Activated naive CD4-positive, alpha-beta T cell (primary cell): ENCODE measurements at places on chromosomes 6 and 20.

DNA sequence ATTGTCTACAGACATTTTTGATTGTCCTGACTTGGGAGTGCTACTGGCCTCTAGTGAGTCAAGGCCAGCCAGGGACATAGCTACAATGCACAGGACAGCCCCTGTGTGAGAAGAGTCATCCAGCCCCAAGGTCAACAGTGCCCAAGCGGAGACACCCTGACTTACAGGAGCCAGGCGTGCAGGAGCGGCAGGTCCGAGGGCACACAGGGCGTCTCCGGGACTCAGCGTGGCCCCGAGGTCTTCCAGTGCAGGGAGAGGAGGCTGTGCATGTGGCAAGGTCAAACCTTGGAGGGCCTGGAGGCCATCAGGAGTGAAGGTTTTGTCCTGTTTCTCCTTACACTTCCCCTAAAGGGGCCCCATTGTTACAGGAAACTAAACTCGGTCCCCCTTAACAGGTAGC is 41.3 kb upstream of the QKI start:
- no peak for DNase-seq

GRCh38 chr20:33338467-33339258 is 55.6 kb downstream of the BPIFB1 start:
- DNase-seq: no peak

GRCh38 chr6:27986928-27987725 is 30.1 kb downstream of the OR2B6 start:
- no peak for DNase-seq

GRCh38 chr6:71250099-71250602 is 38.5 kb upstream of the OGFRL1 start:
- DNase-seq: no peak

DNA sequence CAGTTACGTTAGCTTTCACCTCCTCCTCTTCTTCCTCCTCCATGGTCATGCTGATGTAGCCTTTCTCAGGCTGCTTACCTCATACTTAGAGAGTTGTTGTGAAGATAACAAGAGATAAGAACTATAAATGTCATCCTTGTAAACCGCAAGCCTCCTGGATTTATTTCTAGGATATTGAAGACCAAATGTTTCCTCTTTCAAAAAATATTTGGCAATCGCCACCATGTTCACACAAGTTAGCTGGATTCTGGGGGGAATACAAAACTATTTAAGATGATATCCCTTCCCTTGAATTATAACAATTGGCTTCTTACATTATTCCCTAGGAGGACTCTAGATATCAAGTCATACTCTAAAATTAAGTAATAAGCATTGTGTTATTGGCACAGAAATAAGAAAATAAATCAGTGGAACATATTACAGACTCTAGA is 99.8 kb upstream of the PLEKHG1 start:
- no peak for DNase-seq

- no peak for DNase-seq
Observed at GRCh38 chr20:48523191-48523995, 304.4 kb downstream of the PREX1 start.

GRCh38 chr20:40493549-40493948 is 195.5 kb downstream of the MAFB start:
- DNase-seq: no peak

GRCh38 chr6:72783035-72783434 is 161.2 kb downstream of the KCNQ5 start:
- no peak for DNase-seq

DNA sequence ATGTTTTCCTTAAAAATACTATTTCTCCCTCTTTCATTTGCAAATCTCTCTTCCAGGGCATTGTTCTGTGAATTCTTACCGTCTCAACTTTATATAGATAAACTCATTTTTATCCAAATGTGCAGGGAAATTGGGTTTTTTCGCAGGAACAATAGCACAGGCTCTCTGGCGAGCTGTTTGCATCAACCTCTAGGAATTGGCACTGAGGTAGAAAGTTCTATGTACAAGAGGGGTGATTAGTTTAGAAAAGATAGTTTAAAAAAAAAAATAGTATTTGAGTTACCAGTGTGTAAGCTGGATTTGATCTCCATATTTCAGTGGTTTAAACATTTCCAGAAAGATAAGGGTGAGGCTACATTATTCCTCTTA is 129.7 kb upstream of the BTN3A2 start:
- no peak for DNase-seq

GRCh38 chr6:168332020-168332419 is 12.4 kb upstream of the DACT2 start:
- no peak for DNase-seq

DNA sequence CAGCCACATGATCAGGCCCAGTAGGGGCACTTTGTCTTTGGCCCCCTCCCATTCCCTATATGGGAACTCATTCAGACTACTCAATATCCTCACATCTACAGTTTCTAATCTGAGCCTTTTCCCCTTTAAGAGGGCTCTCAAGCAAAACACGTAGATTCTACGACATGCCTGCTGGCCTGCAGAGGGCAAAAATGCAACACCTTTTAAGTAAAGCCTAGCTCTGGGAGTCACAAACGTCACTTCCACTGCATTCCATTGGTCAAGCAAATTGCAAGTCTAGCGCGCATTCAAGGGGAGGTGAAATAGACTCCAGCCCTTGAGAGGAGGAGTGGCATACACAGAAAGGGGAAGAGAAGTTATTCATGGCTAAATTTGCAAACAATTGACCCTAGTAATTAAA is 70.6 kb downstream of the CDC40 start:
- no peak for DNase-seq

DNA sequence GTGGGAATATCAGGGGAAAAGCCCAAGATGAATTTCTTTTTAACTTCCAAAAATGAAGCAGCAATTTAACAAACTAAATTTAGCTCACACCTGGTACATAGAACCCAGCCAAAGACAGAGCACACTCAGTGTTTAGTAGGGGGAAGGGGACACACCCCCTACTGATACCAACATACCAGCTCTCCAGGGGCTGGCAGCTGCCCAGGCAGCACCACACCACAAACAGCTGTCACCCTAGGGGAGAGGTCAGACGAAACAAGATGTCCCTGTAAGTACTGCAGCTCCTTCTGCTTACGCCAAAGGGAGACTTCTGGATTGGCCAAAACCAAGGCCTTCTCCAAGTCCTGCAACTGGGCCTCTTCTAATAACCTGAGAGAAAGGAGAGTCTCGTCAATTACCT is 26.0 kb downstream of the MDN1 start:
- no peak for DNase-seq

GRCh38 chr20:53335555-53335954 is 258.1 kb downstream of the ZNF217 start:
- no peak for DNase-seq

DNA sequence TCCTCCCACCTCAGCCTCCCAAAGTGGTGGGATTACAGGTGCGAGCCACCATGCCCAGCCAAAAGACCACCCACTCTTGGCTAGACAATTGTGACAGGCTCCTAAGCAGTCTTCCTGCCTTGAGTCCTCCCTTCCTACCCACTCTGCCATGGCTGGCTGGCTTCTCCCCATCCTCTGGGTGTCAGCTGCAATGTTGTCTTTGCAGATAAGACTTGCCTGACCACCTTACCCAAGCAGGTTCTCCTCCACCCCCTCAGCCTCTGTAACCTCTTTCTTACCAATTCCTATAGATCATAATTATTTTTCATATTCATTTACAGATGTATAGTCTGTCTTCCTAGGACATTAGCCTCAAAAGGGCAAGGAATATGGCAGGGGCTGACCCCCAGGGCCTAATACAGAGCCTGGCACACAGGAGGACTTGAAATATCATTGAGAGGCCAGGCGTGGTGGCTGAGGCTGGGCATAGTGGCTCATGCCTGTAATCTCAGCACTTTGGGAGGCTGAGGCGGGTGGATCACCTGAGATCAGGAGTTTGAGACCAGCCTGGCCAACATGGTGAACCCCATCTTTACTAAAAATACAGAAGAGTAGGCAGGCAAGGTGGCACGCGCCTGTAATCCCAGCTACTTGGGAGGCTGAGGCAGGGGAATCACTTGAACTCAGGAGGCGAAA is 28.7 kb upstream of the SPAG4 start:
- DNase-seq: no peak

- no peak for DNase-seq
Observed at GRCh38 chr6:22706651-22707050, 137.3 kb downstream of the HDGFL1 start.

DNA sequence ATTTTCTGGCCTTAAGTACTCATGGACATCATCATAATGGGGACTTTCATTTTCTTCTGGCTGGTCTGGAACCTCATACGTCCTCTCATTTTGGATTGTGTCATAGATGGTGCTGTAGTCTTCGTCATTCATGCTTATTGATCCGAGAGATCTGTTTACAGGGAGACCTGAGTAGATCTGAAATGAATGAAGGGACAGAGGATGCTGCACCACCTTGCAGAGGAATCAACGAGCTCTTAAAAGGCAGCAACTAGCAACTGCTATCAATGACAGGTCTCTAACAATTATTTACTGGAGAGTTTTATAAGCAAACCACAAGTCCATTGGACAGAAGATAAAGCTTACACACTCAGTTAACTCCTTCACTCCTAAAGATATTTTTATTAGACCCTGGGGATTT is 49.7 kb upstream of the ENPP4 start:
- no peak for DNase-seq

DNA sequence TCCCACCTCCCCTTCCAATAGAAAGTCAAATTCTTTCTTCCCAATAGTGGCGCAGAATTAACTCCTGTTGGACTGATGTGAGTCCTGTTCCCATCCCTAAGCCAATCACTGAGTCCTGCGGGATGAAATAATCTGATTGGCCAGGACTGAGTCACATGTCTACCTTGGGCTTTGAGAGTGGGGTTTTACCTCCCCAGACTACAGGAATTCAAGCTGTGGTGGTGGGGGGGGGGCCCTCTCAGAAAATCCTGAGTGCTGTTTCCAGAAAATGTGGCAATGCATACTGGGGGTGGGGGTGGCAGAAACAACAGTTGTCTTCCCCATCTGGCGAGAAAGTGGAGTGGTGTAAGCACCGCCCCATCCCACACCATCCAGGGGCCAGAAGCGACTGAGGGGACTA is 65.7 kb downstream of the CTCFL start:
- no peak for DNase-seq

DNA sequence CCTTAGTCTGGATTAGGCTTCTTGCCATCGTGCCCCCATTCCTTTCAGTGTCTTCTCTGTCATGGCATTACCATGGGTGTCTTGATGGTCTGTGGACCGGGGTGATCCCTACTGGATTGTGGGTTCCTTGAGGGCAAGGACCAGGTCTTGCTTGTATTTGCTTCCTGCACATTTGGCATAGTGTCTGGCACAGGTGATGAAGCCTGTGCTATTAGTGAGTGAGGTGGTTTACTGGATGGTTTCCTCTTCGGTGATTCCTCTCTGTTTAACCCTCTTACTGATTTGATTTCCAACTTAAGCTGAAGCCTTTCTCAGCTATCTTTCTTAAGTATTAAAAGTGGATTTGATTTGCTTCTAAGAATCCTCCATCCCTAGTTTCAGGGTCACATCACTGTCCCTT is 162.3 kb downstream of the GRM1 start:
- no peak for DNase-seq

DNA sequence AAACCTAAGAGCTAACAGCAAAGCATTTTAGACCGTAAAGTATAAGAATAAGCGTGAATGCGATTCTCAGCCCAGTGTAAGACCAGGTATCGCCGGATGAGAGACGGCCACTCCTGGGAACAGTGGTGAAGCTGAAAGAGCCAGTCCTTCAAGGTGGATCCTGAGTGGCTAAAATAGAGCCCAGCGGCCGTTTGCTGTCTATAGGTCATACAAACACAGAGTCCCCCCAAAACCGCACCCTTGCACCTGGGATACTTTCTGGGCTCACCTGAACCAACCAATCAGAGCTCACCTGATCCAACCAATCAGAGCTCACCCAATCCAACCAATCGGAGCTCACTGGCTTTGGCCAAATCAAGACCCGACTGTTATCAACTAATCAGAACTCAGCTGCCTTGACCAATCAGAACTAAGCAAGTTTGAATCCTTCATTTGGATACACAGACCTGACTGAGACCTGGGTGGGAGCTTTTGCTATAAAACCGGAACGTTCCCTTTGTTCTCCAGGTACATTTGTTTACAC is 248.2 kb downstream of the DLL1 start:
- DNase-seq: no peak

DNA sequence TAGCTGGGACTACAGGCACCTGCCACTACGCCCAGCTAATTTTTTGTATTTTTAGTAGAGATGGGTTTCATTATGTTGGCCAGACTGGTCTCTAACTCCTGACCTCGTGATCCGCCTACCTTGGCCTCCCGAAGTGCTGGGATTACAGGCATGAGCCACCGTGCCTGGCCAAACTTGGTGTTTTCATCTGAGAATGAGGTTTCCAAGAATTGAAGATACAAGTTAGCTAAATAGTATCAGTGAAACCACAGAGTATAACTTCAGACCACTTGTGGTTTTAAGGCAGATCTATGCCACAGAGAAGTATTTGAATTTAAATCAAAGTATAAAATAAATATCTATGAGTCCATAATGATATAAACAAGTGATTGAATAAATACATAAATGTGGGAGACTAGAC is 70.1 kb downstream of the SLC16A10 start:
- DNase-seq: no peak

DNA sequence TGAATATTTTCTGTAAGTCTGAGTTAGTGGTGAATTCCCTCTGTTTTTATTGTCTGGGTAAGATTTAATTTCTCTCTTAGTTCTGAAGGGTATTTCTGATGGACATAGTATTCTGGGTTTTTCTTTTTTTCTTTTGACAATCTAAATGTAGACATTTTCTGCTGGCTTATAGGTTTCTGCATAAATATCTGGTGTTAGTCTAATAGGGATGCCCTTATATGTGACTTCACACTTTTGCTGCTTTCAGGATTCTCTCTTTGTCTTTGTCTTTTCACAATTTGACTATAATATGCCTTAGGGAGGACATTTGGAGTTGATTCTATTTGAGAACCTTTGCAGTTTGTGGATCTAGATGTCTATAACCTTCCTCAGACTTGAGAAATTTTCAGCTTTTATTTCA is 667.2 kb downstream of the EPHA7 start:
- no peak for DNase-seq

DNA sequence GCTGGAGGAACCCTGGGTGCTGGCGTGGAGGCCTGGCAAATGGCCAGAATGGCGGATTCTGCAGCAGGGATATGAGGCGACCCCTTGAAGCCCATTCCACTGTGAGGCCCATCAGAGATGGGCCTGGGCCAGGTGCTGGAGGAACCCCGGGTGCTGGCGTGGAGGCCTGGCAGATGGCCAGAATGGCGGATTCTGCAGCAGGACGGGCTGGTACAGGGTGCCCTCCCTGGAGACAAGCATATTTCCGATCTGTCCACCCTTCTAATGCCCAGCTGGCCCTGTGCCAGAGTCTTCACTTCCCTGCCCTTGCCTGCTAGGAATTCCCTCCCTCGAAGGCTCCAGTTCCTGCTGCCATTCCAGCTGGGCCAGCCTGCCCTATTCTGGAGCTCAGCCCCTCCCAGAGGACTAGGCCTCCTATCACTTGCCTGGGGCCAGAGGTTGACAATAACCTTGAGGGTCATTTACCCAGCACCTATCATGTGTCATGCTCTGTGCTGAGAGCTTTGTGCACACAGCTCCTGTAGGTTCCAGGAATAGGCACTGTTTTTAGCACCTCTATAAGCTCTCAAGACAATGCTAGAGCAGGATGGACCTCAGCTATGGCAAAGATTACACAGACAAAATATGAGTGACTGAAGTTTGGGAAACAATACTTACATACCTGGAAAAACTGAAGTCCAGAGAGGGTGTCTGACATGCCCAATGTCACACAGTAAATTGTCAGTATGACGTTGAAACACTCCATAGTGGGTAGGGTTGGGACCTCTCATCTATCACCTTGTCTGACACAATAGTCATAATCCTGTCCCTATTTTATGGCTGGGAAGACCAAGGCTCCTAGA is 21.4 kb downstream of the SUN5 start:
- DNase-seq: no peak
